ENCODE measurements at places on chromosomes 6 and 20.

- no peak for DNase-seq
Measured at GRCh38 chr6:17831135-17831534, 124.4 kb upstream of the NUP153 start.

GRCh38 chr6:41098366-41098765 is 25.6 kb downstream of the NFYA start:
- no peak for DNase-seq

GRCh38 chr20:50876063-50876685 is 55.1 kb downstream of the ADNP start:
- no peak for DNase-seq

DNA sequence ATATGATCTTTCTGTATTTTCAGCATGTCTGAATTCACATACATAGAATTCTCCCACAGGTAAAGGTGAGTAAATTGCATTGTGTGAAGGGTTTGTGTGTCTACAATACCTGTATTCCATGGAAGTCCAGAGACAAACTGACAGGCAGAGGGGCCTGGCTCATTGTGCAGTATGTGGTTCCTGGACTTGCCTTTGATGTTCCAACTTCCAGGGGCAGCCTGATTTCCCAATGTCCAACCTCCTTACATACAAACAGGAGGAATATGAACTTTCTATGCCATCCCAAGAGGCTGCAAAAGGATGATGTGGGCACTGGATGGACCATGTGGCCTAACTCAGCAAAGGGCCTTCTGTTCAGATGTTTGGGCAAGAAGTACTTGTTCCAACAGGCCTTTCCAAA is 58.5 kb downstream of the LYRM4 start:
- DNase-seq, result no peak

DNA sequence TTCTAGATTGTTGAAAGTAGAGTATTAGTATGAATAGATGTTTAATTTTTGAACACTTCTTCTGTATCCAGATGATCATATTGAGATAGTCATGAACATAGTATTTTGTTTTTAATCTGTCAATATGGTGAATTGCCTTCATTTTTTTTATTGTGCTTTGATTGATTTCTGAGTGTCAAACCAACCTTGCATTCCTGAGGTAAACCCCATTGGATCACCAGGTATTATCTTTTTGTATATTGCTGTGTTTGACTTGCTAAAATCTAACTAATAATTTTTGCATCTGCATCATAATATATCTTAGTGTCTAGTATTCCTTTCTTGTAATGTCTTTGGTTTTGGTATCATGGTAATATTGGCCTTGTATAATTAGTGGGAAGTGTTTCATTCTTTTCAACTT is 25.5 kb downstream of the SERPINB1 start:
- DNase-seq, result no peak

DNA sequence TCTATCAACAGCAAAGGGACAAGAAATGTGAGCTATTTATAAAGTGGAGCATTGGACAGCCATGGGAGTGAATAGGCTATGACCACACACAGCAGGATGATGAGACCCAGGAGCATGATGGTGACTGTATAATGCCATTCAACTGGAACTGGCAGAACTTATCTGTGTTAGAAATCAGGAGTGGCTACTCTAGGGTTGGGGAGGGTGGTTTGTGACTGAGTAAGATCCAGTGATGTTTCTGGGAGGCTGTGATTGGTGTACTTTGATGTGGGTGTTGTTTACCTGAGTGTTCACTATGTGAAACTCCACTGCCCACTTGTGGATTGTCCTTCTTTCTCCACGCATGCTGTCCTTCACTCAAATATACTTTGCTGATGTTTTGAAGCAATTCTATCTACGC is 11.5 kb upstream of the HLA-B start:
- DNase-seq, result no peak

DNA sequence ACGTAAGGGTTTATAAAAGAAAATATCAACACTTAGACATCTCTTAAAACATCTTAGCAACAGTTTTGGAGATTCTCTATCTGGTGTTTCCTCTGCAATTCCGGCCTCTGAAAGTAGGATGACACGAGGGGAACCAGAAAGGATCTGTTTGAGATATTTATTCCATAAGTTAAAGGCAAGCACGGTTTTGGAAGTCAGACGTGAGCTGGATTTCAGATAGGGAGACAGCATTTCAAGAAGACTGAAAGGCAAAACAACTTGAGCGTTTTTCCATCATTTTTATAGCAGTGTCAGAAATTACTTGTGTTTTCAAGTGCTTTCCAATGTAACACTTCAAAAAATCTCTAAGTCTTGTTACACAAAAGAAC is 52.9 kb upstream of the BTN3A2 start:
- no peak for DNase-seq

DNA sequence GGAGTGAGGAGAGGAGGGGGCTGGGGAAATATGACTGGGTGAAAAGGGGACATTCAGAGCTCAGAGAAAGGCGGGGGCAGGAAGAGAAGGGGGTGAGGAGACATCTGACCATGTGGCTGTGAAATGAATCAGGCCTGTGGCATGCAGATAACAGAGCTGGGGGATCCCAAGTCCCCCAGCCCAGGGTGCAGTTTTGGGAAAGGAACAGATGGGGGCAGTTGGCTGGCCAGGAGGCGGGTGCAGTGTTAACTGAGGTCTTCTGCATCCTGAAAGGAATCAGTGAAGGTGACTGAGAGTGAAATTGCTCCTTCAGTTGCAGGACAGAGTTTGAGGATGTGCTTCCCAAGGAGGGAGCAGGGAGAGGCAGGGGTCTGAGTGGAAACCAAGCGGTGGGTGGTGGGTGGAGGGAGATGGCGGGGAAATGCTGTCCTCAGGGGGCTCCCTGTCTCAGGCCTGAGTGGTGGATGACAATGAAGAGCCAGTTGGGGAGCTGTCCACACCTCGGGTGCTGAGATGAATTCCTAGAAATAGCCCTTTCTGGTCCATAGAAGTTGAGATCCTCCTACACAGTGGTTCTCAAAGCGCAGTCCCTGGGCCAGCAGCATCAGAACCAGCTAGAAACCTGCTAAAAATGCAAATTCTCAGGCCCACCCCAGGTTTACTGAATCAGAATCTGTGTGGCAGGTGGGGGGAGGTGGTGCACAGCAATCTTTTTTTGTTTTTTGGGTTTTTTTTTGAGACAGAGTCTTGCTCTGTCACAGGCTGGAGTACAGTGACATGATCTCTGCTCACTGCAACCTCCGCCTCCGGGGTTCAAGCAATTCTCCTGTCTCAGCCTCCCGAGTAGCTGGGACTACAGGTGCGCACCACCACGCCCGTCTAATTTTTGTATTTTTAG is 26.0 kb upstream of the CCDC167 start:
- no peak for DNase-seq

DNA sequence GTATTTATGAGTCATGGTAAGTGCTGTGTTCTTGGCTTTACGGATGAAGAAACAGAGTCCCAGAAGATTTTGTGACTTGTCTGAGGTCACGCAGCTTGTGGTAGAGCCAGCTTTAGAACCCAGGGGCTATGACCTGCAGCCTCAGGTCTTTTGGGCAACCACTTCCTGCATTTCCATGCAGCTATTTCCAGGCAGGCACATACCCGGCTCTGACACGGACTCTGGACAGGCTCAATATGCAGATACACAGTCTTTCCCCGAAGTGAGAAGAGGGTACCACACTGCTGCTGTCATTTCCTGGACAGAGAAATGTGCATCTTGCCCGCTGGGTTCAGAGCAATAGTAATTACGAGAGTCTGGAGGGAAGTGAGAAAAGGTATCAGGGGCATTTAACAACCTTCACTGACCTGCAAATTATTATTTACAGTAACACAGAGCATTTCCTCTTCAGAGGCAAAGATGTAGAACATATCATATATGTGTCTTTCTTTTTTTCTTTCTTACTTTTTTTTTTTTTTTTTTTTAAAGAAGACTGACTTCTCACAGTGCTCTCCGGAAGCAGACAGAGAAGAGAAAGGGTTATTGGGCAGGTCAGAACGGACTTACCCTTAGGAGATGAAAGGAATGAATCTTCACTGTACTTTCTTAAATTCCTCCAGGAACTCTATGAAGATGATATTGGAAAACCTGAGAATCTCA is 185.1 kb downstream of the CLIC5 start:
- no peak for DNase-seq

DNA sequence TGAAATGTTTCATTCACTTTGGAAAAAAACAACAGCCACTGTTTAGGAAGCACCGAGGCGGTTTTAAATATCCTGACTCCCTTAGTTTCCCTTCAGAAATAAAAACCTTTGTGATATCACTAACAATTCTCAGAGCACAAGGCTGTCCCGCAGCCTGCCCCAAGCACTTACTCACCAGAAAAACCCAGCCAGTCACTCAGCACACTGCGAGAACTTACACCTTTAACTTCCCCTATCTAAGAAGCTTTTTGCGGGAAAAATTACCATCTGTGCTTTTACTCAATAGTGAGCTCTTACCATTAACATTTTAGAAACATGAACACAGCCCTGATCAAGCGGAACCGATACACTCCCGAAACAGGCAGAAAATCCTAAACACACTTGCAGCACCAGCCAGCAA is 9.3 kb downstream of the ZBTB46 start:
- DNase-seq, result no peak

DNA sequence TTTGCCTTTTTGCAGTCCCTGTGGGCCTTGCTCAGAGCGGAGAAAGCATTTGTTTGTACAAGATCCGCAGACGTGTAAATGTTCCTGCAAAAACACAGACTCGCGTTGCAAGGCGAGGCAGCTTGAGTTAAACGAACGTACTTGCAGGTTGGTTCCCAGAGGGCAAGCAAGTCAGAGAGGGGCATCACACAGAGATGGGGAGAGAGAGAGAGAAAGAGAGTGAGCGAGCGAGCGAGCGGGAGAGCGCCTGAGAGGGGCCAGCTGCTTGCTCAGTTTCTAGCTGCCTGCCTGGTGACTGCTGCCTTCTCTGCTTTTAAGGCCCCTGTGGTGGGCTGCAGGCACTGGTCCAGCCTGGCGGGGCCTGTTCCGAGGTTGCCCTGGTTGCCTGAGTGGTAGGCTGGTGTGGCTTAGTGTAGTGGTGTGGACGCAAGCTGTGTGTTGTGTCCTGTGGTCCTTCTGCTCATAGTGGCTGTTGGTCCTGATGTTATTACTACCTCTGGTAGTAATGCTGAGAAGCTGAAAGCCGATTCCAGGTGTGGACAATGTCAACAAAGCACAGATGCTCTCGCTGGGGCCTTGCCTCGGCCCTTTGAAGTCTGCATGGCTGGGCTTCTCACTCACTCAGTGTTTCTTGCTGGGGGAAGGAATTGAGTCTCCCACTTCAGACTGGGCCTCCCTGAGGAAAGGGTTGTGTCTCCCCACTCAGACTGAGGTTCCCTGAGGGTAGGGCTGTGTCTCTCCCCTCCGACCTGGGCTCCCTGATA is 12.1 kb downstream of the VEGFA start:
- DNase-seq, result no peak

DNA sequence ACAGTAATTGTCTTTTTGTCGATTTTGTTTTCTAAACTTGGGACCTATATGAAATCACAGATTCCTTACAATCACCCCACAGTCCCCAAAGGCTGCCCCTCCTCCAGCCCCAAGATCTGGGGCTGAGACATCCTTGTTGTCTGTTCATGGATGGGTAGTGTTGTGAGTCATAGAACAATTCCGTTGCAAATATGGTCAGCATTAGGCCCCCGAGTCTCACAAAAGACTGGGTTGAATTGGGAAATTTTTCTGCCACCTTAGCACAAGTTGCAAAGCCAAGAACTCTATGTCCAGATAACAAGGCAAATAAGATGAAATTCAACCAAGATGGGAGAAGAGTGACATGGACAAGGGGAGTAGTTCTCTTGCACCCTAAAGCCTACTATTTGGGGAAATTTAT is 10.5 kb upstream of the TAB2 start:
- DNase-seq, result no peak

GRCh38 chr20:44454306-44454963 is 21.2 kb upstream of the TTPAL start:
- DNase-seq, result no peak

DNA sequence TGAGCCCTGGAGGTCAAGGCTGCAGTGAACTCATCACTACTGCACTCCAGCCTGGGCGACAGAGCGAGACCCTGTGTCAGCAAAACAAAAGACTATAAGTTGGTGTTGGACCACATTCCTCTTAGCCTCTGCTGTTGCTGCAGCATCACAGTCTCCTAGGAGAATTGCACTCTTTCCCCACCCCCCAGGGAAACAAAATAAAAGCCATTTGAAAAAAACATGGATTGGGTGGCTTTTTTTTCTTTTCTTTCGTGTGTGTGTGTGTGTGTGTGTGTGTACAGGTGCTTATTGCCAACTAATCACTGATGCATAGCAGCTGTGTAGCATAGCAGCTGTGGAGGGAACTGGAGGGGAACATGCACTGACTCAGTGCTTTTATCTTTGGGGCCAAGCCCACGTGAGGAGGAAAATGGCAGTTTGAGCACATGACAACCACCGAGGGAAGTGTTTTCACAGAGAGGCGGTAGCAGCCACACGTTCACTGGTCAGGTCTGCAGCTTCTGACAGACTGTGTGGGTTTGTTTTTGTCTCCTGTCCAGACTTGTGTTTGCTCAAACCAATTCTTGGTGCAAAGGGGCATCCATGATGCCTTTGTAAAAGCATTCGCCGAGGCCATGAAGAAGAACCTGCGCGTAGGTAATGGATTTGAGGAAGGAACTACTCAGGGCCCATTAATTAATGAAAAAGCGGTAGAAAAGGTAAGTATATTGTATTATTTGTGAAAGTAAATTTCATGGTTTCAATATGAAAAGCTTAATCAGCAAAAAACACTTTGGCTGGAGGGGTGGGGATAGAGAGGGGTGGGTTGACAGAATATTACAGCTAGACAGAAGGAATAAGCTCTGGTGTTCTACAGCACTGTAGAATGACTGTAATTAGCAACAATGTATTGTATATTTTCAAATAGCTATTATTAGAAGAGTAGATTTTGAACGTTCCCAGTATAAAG is 27.7 kb downstream of the ALDH5A1 start:
- DNase-seq, result no peak

- DNase-seq, result no peak
Measured at GRCh38 chr20:32912688-32913087, 54.0 kb downstream of the EFCAB8 start.

DNA sequence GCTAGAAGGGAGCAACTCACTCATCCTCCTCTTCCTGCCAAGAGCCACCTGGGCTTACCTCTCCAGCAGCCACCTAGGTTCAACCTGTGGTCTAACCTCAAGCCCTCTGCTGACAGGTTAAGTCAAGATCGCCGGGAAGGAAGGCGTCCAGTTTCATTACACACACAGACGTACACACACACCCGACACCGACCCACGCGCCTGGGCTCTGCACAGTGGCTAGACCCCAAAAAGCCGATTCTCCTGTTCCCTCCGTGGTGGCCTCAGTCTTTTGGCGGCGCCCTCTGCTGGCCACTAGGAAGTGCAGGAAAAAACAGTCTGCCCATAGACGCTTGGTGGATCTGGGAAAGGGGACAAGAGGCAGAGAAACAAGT is 52.8 kb downstream of the MRPL14 start:
- peak; percentile 34 for DNase-seq

DNA sequence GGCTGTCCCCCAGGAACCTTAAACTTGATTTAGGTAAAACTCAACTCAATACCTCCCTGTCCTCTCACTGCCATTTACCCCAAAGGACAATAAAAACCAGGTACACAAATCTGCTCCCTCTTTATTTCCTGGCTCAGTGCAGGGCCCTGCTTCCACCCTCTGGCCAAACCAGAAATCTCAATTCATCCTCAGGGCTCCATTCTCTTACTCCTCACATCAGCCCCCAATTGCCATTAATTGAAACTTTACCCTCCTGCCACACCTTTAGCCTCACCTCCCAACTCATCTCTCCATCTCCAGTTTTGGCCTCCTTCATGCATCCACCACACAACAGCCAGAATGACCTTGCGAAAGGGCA is 10.5 kb downstream of the ZBTB2 start:
- no peak for DNase-seq

- no peak for DNase-seq
Measured at GRCh38 chr6:635233-635632, 21.7 kb downstream of the HUS1B start.

Measured in stimulated activated CD8-positive, alpha-beta memory T cell treated with anti-CD3 and anti-CD28 coated beads, Interleukin-2, amount 100 ng/mL, for 1 hour (primary cell).